ENCODE measurements at places on chromosomes 11 and 22.

DNA sequence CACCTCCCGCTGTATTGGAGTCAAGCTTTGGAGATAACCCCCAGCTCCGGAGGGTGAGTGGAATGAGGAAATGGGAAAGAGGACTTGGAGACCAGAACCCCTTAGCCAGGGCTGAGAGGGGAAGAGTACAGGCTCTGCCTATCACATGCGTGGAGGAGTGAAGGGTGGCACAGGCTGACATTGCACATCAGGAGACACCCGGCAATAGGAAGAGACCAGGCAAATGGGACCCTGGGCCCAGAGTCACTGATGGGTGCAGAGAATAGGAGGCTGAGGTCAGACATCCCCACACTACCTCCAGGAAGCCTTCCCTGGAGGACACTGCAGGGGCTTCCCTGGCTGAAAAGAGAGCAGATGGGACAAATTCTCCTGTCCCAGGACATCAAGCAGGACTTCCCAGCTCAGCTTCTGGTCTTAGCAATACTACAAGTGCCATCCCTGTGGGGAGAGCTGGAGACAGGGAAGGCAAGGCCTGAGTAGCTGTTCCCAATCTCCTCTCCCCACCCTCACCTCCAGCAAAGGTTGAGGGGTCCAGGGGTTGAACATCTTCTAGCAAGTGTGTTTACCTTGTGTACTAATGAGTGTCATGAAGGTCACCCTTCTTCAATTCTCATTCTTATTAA, 160.7 kb downstream of the BUD13 start:
- DNase-seq: no peak

- peak; percentile 17 for DNase-seq
These were observed 13.2 kb downstream of the TANGO2 start for GRCh38 chr22:20034143-20034542.

DNA sequence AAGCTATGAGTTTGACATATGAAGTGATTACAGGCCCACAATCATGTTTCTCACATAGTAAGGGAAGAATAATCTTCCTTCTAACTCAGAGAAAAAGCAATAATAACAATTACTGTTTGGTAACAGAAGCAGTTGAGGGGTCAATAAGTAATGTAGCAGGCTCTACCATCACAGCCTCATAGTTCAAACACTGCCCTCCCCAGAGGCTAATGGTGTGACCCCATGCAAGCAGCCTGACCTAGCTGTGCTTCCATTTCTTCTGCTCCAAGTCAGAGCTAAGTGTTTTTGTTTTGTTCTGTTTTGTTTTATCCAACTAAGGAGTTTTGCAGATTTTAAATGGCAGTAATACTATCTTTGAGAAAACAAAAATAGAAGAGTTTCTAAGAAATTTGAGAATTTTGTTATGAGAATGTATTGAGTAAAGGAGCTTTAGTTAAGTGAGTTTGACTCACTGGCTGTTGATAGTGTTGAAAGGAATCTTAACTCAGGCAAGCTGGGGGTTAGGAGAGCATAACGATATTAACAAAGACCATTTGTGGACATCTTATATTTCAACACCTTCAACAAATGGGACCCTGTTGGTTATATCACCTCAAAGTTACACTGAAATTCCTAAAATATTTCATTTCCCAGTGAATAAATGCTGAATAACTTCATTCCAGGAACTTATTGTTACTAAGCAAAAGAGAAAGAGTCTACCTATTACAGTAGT, 48.5 kb downstream of the GUCY1A2 start:
- DNase-seq: no peak

- no peak for DNase-seq
These were observed 146.8 kb downstream of the DBX1 start for GRCh38 chr11:20013346-20014066.

- no peak for DNase-seq
These were observed 420.5 kb upstream of the NARS2 start for GRCh38 chr11:78995171-78995570.

DNA sequence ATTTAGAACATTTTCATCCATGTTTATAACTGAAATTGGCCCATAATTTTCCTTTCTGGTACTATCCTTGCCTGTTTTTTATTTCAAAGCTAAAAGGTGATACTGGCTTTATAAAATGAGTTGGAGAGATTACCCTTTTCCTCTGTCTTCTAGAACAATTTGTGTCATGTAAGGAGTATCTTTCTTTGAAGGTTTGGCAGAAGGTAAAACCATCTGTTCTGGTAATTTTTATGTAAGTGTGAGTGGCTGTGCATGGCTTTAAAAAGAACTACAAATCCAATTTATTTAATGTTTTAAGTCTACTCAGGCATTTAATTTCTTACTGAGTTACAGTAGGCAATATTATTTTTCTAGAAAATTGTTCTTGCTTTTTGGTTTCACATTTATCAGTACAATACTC, 7.7 kb upstream of the MRGPRD start:
- DNase-seq: no peak

- DNase-seq: no peak
These were observed 12.5 kb downstream of the TP53I11 start for GRCh38 chr11:44938066-44938691.

GRCh38 chr22:22507743-22508273, 734 bp downstream of the ZNF280B start:
- DNase-seq: no peak

- DNase-seq: peak; percentile 69
These were observed 82.1 kb downstream of the C11orf58 start for GRCh38 chr11:16820324-16821092.

DNA sequence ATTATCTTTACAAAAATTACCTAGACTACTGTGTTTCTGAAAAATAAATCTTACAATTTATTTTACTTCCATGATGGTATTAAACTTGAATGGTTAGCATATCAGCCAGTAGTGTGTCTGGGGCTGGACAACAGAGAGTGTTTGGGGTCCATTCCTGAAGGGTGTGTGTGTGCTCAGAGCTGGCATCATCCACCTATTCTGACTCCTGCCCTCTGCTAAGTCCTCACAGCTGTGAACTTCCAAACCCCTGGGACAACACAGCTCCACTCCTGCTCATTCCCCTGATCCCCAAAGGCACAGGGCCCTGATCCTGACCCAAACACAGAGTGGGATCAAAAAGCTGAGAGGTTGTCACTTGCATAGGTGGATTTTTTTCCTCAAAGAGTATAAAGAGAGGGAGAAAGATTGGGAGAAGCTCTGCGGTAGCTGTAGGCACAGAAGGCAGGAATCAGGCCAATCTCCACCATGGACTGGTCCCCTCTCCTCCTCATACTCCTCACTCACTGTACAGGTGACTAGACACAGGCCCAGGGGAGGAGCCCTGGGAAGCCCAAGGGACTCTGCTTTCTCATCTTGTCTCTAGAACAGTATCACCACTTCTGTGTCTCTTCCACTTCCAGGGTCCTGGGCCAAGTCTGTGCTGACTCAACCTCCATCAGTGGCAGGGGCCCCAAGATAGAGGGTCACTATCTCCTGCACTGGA, 55.7 kb upstream of the TOP3B start:
- peak; percentile 16 for DNase-seq

DNA sequence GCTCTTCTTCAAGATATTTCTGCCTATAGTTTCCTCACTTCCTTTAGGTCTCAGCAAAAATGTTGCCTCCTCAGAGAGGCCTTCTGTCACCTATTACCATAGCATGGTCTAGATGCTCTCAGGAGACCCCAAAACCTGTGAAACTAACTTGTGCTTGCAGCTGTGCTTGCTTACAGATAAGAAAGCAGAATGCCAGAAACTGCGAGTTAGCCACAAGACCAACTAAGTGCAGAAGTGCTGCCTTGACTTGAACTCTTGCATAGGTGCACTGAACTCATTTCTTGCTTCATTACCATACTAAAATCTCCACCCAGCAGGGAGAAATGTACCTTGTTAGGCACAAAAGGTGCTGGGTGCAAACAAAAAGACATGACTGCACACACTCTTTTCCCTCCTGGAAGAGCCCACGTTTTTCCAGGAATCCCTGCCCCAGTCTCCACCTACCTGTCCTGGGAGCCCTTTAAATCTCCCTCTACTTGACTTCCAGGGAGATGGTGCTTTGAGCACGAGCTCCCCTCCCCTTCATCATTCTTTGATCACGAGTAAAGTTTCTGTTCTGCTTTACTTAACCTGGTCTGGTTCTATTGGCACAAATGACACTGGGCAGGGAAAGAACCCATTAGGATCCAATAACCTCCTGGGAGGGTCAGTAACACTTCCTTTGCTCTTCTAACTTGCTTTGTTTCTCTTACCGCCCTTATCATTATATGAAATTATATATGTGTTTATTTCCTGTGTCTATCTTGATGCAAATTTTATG, 137.7 kb upstream of the DDI1 start:
- DNase-seq: no peak

DNA sequence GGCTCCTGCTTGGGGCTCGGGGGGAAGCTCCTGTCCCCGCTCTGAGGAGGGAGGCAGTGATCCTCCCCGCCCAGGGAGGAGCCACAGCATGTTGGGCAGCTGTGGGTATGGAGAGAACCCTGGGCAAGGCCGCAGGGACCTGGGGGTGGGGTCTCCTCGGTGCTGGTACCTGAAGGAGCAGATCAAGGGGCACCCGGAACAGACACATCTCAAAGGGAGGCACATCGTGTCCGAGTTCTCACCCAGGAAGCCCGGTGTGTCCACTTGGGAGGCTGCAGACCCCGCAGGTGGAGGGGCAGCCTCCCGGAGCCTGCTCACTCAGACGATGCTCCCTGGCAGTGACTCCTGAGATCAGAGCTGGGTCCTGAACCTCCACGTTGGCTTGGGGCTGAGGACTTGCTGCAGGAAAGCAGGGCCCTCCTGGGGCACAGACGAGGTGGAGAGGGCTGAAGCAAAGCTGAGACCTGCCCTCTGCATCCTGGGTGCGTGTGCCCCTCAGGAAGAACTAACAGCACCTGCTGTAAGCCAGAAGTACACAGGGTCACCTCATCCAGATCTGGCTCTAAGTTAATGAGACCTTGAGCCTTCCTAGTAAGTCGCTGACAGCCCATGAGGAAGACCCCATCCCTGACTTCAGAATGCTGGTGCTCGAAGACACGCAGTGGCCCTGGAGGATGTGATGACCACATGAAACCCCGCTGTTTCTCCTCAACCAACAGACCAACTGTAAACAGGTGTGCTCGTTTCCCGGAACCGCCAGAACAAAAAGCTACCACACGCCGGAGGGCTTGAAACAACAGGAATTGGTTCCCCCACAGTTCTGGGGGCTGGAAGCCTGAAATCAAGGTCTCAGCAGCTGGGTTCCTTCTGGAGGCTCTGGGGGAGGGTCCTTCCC, 5.9 kb upstream of the OSBPL5 start:
- DNase-seq: no peak

DNA sequence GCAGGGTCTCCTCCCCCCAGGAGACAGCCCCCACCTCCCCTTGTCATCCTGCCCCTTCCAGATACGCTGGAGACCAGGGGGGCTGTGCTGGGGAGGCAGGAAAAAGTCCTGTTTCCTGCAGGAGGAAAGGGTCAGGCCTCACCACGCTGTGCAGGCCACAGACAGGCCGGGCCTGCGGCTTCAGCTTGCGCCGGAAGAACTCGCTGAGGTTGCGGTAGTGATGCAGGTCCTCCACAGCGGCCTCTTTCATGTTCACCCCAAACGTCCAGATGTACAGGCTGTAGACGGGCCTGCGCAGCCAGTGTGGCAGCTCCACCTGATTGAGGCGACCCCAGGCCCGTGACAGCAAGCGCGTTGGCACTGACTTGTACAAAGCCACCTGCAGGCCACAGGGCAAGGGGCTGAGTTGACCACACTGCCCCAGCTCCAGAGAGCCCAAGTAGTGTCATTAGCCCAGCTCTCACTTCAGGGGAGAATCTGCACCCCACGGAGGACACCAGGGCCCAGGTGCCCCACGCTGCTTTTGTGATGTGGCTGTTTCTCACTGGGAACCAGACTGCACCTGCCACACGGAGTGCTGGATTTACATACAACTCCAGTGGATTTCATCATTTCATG, 40.4 kb downstream of the PISD start:
- DNase-seq: no peak

GRCh38 chr11:101390539-101390938, 193.3 kb downstream of the TRPC6 start:
- no peak for DNase-seq

GRCh38 chr11:16395601-16396000, 39.3 kb upstream of the SOX6 start:
- DNase-seq: no peak
